ENCODE measurements at places on chromosomes 5 and 9.

DNA sequence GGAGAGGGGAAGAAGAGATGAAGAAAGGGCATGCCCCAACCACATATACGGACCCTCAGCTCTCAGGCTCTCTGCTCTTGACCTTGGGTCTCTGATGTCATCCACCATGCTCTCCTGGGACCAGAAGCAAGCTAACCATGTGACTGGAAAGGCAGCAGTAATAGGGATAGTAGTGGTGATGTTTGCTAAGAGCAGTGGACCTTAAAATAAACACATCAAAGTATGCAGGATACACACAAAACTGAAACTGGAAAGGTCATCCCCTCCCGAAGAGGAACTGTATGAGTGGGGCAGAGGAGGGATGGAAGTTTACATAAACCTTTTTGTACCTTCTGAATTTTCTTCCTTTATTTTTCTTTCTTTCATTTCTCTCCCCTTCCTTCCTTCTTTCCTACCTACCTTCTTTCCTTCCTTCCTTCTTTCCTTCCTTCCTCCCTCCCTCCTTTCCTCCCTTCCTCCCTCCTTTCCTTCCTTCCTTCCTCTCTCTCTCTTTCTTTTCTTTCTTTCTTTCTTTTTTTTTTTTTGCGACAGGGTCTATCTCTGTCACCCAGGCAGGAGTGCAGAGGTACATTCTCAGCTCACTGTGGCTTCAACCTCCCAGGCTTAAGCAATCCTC is 8.1 kb upstream of the PTPN3 start:
- no peak for DNase-seq

GRCh38 chr5:100313657-100314056 is 221.5 kb upstream of the FAM174A start:
- no peak for DNase-seq

GRCh38 chr9:95857124-95857523 is 18.4 kb upstream of the ERCC6L2 start:
- peak; percentile 84 for DNase-seq

DNA sequence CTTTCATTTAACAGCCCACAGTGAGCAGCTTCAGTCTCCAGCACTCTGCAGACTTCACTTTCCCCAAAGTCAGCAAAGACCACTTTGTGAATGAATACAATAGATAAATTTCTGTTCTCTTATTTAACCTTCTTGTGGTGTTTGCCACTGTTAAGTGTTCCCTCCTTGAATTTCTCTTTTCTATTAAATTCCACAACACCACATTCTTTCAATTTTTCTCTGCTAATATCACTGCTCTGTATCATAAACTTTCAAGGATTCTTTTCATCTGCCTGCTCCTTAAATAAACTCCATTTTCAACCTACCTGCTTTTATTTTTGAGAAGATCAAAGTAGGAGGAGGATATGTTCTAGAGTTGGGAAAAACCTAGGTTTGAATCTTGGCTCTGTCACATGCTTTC is 739.5 kb upstream of the GRAMD2B start:
- no peak for DNase-seq

GRCh38 chr9:135920973-135921585 is 13.7 kb upstream of the CAMSAP1 start:
- DNase-seq = no peak

DNA sequence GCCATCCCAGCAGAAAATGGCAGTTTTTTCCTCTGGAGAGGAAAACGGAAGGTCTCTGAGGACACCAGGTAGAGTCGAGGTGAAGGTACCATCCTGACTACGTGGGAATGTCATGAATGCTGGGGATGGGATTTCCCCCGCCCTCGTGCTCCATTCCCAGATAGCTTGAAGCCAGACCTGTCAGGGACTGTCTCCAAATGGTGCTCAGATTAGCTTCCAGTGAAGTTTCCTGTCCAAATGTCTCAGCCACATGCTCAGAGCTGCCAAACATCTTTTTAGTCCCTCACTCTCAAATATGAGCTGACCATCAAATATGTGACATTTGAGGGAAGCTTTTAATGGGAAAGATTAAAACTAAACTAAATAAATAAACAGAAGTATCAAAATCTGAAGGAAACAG is 7.6 kb upstream of the ANKRD34B start:
- DNase-seq = no peak

DNA sequence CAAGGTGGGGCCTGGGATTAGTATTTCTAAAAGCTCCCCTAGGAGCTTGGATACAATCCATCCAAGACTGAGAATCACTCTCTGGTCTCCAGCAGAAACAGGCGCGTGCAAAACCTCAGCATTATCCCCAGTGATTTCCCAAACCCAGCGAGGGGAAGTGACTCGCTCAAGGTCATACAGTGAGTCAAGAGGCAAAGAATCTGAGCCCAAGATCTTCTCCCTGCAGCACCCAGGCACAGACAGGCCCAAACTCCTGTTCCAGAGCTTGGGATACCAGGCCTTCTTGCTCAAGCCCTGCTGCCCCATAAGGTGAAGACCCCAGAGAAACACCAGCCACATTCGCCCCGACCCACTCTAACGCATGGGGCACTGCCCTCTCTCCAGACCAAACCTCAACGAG is 33.2 kb downstream of the SHB start:
- peak; percentile 80 for DNase-seq

DNA sequence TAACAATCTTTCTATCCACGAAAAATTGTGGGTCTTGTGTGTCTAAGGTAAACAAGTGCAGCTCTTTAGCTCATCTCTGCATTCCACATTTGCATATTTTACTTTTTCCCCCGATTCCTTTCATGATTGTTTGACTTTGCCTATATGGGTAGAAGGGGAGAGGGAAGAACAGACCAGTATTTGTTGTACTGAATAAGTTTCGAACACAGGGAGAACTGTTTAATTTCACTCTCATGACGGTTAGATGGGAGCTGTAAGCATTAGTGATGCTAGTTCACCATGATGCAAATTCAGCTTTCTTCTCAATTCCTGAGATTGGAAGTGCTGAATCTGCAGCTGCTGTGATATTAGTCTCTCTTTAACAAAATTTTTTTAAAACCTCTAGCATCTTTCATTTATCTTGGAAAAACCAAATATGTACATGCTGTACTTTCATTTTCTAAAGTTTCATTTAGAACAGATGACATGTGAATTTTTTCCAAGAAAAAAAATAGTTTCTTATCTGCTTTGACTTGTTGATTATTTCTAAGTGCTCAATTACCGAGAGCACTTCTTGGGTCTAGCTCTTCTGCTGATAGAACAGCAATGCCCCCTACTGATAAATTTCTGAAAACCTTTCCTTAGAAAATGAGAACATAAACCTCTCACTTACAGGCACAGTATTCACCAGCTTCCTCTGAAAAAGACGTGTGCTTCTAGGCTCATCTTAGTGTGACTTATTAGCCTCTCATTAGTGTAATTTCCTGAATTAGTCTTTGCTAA is 149.5 kb downstream of the BAAT start:
- peak; percentile 45 for DNase-seq

DNA sequence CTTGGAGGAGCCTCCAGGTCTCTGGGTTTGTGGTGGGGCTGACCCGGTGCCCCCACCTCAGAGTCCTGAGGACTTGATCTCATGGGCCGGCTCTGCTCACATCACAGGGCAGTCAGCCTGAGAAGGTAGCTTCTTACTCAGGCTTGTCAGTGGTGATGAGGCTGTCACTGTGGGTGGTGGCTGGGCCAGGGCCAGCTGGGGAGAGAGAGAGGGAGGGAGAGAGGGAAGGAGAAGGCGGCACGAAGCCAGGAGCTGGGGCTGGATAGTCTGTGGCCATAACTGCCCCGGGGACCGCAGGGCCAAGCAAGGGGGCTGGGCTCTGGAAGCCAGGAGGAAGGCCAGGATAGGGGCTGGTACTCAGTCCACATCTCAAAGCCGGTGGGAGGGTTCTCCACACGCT is 6.5 kb downstream of the NTNG2 start:
- no peak for DNase-seq

DNA sequence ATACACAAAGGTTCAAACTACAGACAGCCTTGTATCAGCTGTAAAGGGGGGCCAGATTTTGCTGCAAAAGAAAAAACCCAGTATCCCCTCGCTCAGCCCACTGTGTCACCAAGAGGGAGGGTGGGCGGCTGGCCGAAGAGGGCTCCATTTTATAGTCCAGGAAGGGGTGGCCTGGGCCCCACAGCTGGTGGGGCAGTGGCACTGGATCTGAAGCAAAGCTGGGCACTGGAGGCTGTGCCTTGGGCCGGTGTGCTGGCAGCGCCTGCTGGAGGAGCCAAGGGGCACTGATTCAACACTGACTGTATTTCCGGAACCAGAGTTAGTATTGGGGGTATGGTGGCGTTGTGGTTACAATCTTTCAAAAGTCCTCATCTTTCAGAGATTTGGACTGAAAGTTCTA is 9.1 kb downstream of the BRD3 start:
- DNase-seq = peak; percentile 66

DNA sequence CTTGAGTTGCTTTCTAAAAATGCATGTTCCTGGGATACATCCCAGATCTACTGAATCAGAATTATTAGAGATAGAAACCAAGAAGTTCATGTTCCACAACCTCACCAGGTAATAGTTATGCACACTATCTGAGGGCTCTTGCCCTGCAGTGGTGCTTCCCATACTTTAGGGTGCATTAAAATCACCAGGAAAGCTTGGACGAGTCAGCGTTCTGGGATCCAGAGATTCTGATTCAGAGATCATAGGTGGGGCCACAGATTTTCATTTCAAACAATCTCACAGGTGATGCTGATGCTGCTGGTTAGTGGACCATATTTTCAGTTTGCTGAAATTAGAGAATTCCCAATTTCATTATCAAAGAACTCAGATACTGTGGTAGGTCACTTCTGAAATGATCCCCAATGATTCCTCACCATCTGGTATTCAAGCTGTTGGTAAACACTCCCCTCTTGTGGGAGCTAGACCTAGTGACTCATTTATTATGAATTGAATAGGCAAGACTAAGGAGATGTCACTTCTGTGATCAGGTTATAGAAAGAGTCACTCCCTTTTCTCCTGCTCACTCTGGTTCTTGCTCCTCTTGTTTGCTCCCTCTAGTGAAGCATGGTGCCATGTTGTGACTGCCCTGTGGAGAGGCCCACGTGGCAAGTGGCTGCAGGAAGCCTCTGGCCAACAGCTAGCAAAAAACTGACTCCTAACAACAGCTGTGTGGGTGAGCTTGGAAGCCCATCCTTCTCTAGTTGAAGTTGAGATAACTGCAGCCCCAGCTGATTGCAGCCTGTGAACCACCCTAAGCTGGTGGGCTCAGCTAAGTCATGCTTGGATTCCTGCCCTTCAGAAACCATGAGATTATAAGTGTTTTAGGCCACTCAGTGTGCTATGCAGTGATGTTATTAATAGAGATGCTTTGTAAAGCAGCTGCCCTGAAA is 59.8 kb downstream of the SH3TC2 start:
- DNase-seq = peak; percentile 75

GRCh38 chr5:96336351-96336985 is 96.6 kb downstream of the PCSK1 start:
- DNase-seq = peak; percentile 91

- peak; percentile 91 for DNase-seq
Measured at GRCh38 chr5:133664422-133664821, 52.1 kb upstream of the FSTL4 start.

DNA sequence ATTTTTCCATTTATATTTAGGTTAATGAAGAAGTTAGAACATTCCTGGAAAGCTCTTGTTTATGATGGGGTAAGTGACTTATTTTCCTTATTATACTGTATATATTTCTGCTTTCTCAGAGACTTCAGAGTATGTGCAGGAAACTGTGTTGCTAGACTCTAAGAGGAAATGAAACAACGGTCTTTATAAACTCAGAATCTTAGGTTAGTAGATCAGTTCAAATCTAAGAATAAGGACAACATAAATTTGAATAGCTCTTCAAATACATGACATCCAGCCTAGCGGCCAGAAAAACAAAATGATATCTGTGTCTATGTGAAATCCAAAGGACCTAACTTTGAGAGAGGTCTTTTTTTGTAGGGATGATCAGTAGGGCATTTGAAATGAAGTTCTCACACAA is 94.3 kb downstream of the PRKACG start:
- DNase-seq = no peak

- DNase-seq = no peak
Measured at GRCh38 chr5:139438707-139439012, 665 bp downstream of the DNAJC18 start.

DNA sequence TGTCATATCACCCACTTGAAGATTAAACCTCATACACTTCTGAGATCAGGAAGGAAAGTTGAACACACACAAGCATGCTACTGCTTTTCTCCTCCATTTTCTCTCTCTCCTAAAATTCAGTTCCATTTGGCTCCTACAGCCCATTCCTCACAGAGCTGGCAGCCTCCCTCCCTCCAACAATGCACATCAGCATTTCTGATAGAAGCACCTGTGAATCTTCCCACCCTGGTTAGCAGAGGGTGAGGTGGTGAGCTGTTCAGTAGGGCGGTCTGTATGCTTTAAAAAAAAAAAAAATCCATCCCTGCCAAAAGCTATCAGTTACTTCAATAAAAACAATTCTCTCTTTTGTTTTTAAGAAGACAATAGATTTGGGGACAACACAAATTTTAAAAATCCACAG is 463.2 kb upstream of the KIF2A start:
- no peak for DNase-seq

- DNase-seq = no peak
Measured at GRCh38 chr9:116476935-116477381, 210.1 kb upstream of the TRIM32 start.

GRCh38 chr5:39395521-39395920 is 29.3 kb downstream of the DAB2 start:
- peak; percentile 73 for DNase-seq

DNA sequence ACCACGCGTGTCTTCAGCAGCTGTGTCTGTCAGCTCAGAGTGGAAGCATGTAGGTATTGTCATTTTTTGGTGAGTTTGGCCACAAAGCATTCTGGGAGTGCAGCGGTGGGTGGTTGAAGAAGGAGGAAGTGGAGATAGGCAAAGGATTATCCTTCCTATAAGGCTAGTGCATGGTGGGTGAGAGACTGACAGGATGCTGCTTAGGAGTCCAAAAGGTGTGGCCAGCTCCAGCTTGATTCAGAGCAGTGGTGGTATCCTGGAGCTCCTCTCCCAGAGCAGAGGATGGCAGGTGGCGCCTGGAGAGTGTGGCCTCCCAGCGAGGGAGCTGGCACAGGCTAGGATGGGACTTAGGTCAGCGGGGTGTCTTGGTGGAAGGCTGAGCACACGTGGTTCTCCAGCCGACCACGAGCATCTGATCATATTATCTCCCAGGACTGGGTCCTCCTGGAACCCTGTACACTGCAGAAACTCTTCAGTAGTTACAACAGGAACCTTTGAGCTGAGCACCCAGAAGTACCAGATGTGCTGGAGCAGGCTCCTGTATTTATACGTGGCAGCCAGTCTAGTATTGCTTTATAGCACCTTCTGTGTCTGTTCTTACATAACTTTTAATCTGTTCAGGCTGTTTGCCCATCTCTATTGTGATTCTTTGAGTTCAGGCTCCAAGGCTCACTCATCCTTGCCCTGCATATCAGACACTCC is 29.6 kb downstream of the MAML1 start:
- peak; percentile 38 for DNase-seq

DNA sequence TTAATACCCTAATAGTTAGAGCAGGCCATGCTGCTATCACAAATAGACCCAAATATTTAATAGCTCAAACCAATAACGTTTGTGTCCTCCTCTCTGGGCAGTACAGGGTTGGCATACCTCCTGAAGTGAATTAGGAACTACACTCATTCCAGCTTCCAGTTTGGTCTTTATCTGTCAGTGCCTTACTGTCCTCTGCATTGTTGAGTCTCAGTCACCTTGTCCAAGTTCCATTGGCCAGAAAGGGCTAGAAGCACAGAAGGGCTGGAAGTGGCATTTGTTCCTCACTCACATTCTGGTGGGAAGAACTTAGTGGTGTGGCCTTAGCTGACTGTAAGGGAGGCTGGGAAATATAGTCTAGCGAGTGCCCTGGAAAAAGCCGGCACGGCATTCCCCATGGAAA is 11.2 kb downstream of the FXN start:
- no peak for DNase-seq
